Upper lobe of left lung (tissue), 6 donors: ENCODE measurements at places on chromosomes 6 and 20. TPM values are rescaled to one million over a fixed set of nuclear protein-coding genes. Genes with fewer than 3 reads are reported as not detected.

Gene FOXQ1
- 6.1 TPM for total RNA-seq

DNA sequence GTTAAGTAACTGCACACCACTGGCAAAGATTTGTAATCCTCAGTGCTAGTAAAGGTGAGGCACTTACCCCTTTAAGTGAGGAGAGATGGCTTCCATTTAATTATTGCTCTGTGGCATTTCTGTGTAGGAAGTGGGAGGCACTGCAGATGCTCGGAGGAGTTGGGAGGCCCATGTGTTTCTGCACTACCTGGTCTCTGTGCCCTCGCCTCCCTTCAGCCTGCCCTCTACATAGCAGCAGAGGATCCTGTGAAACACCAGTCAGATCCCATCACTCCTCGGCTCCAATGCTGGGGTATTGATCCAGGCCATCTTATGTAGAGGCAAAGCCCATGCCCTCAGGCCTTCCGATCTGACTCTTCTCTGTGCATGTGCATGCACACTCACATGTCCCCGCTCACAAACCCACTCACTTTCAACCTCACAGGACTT lies 67.0 kb downstream of the SLX4IP start:
- peaks cover 25% of the 10 kb centered on the region for H3K4me1 ChIP-seq
- no peaks in the 10 kb centered on the region for H3K27me3 ChIP-seq
- H3K4me3 ChIP-seq = no peak overlapping the region
- no peaks in the 10 kb centered on the region for H3K36me3 ChIP-seq
- peak overlapping the region; percentile 7 for H3K27ac ChIP-seq

DNA sequence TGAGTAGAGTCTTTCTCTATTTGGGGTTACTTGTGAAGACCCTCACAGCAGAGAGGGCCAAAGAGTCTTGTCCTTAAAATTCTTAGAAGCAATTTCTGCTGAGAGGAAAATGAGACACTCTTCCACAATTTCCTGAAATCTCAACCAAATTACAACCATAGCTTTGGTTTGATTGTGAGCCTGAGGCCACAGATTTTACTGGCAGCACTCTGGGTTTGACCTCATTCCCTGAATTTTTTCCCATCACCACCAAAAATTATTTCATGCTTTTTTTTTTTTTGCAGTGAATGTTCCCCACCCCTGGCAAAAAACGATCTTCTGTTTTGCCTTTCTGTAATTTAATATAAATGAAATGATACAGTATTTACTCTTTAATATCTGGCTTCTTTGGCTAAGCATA lies 125.5 kb downstream of the THEMIS start:
- H3K27ac ChIP-seq = no peak overlapping the region
- DNase-seq = no peak

DNA sequence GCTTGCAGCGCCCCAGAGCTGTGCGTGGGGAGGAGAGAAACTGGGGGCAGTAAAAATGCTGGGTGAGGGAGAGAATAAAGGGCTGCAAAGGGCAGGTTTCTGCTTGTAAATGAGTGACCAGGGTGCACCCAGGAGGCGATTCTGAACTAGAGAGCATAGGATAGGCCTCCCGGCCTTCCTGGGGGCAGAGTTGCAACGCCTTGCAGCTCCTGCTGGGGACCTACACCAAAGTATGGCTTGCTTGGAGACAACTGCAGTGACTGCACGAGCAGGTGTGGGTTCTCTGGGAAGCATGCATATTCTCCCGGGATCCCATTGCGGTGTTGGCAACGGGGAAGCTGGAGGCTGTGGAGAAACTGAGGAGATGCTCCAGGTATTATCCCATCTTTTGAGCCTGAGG lies 111.6 kb upstream of the SPACA1 start:
- no peak for DNase-seq
- H3K4me1 ChIP-seq = no peaks in the 10 kb centered on the region
- no peak overlapping the region for H3K4me3 ChIP-seq
- H3K27me3 ChIP-seq = no peaks in the 10 kb centered on the region

- no peak overlapping the region for H3K4me3 ChIP-seq
- H3K36me3 ChIP-seq = no peaks in the 10 kb centered on the region
- no peaks in the 10 kb centered on the region for H3K27me3 ChIP-seq
- peaks cover 12% of the 10 kb centered on the region for H3K4me1 ChIP-seq
Measured at GRCh38 chr6:34949636-34950035, 60.6 kb downstream of the ANKS1A start.

- no peak overlapping the region for H3K27ac ChIP-seq
- H3K4me1 ChIP-seq = no peaks in the 10 kb centered on the region
- no peak for DNase-seq
- H3K4me3 ChIP-seq = no peak overlapping the region
- no peaks in the 10 kb centered on the region for H3K36me3 ChIP-seq
Measured at GRCh38 chr6:38897507-38897906, 151.1 kb upstream of the GLP1R start.

- no peak overlapping the region for H3K4me3 ChIP-seq
- H3K4me1 ChIP-seq = no peaks in the 10 kb centered on the region
- no peak for DNase-seq
- no peaks in the 10 kb centered on the region for H3K36me3 ChIP-seq
Measured at GRCh38 chr6:120373185-120373584, 961.1 kb downstream of the TBC1D32 start.

DNA sequence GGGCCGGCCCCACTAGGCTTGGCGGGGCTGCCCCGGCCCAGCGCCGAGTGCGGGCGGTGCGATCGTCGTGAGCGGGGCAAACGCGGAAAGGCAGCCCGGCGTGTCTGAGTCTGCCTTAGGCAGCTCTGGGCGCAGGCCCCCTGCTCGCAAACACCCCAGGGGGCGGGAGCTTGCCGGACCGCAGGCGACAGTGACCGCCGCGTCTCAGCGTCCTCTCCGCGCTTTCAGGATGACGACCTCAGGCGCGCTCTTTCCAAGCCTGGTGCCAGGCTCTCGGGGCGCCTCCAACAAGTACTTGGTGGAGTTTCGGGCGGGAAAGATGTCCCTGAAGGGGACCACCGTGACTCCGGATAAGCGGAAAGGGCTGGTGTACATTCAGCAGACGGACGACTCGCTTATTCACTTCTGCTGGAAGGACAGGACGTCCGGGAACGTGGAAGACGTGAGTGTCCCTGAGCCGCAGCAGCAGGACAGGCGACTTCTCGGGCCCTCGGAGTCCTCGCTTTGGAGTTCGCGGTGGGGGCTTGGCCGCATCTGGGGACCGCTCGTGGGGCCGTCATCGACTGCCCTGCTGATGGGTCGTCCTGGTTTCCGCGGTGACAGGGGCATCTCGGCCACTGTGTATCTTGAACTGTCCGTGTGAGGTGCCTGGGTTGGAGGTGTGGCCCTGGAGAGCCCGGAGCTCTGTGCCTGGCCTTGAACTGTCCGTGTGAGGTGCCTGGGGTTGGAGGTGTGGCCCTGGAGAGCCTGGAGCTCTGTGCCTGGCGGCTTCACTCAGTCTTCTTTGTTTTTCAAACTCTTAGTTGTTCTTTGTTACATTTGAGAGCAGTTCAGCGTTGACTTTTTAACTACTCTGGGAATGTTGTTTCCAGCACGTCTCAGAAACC lies 786 bp downstream of the ADRM1 start:
- DNase-seq = no peak
- H3K4me1 ChIP-seq = peaks cover 22% of the 10 kb centered on the region
- H3K27ac ChIP-seq = peak overlapping the region; percentile 99
- H3K4me3 ChIP-seq = peak overlapping the region; percentile 56
- peaks cover 49% of the 10 kb centered on the region for H3K36me3 ChIP-seq

- no peaks in the 10 kb centered on the region for H3K36me3 ChIP-seq
- H3K4me1 ChIP-seq = peaks cover 27% of the 10 kb centered on the region
- no peak overlapping the region for H3K27ac ChIP-seq
- H3K4me3 ChIP-seq = no peak overlapping the region
Measured at GRCh38 chr6:27862396-27863066, 49.7 kb downstream of the OR2B2 start.

DNA sequence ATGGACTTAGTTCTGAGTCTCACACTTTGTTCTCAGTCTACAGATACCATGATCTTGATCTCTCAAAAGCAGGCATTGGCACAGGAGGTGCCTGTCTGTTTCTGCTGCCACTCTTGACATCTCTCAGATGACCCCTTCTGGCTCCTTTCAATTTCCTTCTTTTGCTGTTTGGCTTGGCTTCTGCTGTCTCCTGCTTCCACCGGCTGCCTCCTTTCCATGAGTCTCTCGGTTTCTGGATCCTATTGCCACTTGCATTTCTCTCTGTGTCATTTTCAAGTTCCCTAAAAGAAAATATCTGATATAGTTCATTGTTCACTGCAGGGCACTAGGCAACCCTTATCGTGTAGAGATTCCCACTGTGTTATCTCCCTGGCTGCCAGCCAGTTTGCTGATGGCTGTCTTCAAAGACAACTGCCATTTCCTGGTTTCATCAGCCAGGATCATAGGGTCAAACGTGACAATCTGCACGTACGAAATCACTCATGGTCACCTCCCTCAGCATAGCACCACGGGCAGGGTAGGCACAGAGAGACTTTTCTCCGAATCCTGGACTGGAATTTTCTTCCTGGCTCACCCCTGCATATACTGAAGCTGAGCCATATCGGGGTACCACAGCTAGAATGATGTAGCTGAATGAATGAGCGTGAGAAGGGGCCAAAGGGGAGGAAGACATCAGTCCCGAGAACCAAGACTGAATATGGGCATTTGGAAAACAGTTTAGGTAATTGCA lies 144.6 kb upstream of the TMEM170B start:
- peak overlapping the region; percentile 61 for H3K27ac ChIP-seq
- no peaks in the 10 kb centered on the region for H3K27me3 ChIP-seq
- H3K4me3 ChIP-seq = no peak overlapping the region
- DNase-seq = no peak
- H3K36me3 ChIP-seq = no peaks in the 10 kb centered on the region

Gene PRDM1
- 23.2 TPM for total RNA-seq

DNA sequence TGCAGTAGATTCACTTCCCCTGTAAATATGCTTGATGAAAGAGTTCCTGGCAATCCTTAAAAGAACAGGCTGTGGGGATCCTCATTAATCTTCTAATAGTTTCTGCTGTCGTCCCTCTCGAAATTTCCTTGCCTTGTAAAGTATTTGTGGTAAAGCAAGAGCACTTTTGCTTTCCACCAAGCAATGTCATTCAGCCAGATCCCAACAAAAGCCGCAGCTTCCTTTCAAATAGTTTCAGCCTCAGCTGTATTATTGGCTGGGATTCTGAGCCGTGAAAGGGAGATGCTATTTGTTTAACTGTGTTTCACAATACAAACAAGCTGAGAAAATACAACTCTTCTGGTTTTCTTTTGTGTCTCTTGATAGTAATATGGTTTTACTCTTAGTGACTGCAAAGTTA lies 48.9 kb upstream of the EPHA7 start:
- H3K4me1 ChIP-seq = no peaks in the 10 kb centered on the region
- H3K27me3 ChIP-seq = no peaks in the 10 kb centered on the region
- H3K36me3 ChIP-seq = no peaks in the 10 kb centered on the region
- no peak for DNase-seq

Gene BPIFB2
- total RNA-seq = 0.23 TPM

DNA sequence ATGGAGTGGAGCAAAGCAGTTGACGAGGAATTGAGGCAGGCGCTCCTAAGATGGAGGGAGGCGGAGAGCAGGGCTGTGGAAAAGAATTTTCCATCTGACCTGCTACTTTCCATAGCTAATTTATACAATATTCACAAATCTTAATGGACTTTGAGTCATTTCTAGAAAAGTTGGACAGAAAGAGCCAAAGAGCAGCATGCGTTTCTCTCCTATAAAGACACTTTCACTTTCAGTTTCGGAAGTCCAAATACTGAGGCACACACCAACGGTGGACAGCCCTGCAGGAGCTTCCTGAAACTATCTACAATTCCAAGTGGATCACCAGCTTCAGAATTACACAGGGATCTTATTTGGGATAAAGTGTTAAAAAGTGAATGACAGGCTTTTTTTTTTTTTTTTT lies 43.5 kb downstream of the PANK2 start:
- H3K27ac ChIP-seq = peak overlapping the region; percentile 42
- no peak for DNase-seq
- H3K4me3 ChIP-seq = no peak overlapping the region
- no peaks in the 10 kb centered on the region for H3K27me3 ChIP-seq
- peaks cover 12% of the 10 kb centered on the region for H3K36me3 ChIP-seq
- peaks cover 51% of the 10 kb centered on the region for H3K4me1 ChIP-seq

Gene TFAP2A
- 0.69 TPM for total RNA-seq

GRCh38 chr6:14791526-14791925 lies 454.3 kb upstream of the JARID2 start:
- DNase-seq = no peak
- no peaks in the 10 kb centered on the region for H3K4me1 ChIP-seq
- H3K36me3 ChIP-seq = no peaks in the 10 kb centered on the region
- H3K27me3 ChIP-seq = no peaks in the 10 kb centered on the region

Gene CRISP3
- total RNA-seq = 0.20 TPM

DNA sequence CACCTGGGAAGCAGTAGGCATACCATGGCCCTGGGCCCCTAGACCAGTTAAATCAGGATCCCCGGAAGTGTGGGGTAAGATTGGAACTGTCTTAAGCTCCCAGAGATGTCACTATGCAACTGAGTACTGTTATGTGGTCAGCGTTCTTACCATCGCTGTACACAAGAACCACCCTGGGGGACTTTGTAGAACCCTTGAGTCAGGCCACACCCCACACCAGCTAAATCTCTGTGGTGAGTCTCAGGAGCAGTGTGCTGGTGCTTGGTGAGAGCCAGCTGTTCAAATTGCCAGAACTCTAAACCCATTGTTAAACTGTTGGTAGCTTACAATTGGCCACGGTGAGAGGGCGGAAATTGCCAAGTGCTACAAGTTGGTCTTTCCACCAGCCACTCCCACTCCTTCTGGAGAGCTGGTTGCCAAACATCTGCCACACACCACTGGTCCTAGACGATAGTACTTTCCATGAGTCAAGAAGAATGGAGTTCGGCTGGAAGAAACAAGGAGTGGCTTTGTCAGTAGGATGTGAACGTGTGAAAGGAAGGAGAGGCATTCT lies 80.5 kb upstream of the SYNDIG1 start:
- DNase-seq = no peak
- H3K36me3 ChIP-seq = no peaks in the 10 kb centered on the region
- H3K4me1 ChIP-seq = no peaks in the 10 kb centered on the region
- H3K27me3 ChIP-seq = no peaks in the 10 kb centered on the region
- H3K27ac ChIP-seq = no peak overlapping the region

Gene TPX2
- 6.7 TPM for total RNA-seq

Gene MRAP2
- total RNA-seq = 0.57 TPM

Gene GPX6
- total RNA-seq = not detected

GRCh38 chr6:74581681-74582080 lies 624.2 kb downstream of the COL12A1 start:
- no peak overlapping the region for H3K27ac ChIP-seq
- H3K4me3 ChIP-seq = no peak overlapping the region
- peak; percentile 2 for DNase-seq
- no peaks in the 10 kb centered on the region for H3K27me3 ChIP-seq
- no peaks in the 10 kb centered on the region for H3K36me3 ChIP-seq

- H3K27me3 ChIP-seq = no peaks in the 10 kb centered on the region
- H3K27ac ChIP-seq = no peak overlapping the region
- no peak overlapping the region for H3K4me3 ChIP-seq
- no peak for DNase-seq
- no peaks in the 10 kb centered on the region for H3K36me3 ChIP-seq
- no peaks in the 10 kb centered on the region for H3K4me1 ChIP-seq
Measured at GRCh38 chr6:135820340-135820739, 31.2 kb upstream of the PDE7B start.

- peaks cover 95% of the 10 kb centered on the region for H3K4me1 ChIP-seq
- peak overlapping the region; percentile 90 for H3K27ac ChIP-seq
- no peak overlapping the region for H3K4me3 ChIP-seq
Measured at GRCh38 chr6:108587258-108588059, 26.7 kb downstream of the FOXO3 start.
